ENCODE measurements at places on chromosomes 3 and 15. TPM values are rescaled to one million over a fixed set of nuclear protein-coding genes. Genes with fewer than 3 reads are reported as not detected.

- DNase-seq, result no peak
Observed at GRCh38 chr3:37944391-37944842, 46.2 kb upstream of the VILL start.

DNA sequence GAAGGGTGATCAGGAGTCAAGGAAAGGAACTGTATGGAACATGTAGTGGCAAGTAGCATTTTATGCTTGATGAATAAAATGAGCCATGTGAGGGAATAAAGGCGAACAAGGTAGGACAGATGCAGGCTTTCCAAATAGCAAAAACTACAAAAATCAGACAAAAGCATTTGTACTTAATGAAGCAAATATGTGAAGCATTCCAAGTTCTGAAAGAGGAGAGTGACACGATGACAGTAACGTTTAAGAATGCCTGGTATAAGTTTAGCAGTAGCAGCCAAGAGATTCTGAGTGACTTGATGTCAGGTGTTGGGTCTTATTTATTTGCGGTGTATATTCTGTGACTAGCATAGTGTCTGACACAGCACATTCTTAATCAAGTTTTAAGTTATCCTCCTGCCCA is 408.2 kb upstream of the RASGRP1 start:
- no peak for DNase-seq

DNA sequence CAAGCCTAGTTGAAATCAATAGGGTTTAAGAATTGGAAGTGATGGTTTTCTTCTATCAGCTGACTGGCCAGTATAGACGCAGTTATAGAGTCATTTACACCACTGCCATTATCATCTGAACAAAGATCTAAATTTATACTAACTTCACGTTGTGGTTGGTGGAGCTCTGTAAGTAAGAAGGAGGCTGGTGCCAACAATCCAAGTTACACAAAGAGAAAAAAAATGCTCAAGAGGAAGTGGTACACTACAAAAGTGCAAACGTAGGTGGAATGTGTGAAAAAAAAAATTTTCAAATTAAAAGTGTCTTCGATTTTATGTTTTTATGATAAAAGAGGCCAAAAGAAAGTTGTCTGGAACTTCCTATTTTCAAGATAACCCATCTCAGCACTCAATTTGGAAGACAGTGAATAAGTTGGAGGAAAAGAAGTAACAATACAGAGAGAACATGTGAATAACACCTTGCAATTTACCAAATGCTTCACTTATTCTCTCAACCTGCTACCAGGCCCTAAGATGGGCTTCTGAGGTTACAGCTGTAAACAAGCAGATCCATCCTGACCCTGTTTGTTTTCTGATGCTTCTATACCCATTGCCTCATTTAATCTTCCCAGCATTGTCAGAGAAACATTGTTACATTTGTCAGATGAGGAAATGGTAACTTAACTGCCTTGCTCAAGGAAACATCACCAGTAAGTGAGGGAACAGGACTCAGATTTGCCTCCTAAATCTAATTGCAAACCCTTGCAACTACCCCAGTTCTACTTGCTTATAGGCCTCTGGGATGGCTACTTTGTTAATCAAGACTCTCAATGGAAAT is 12.0 kb upstream of the TASOR start:
- no peak for DNase-seq

GRCh38 chr15:50128266-50128665 is 9.2 kb upstream of the ATP8B4 start:
- no peak for DNase-seq

GRCh38 chr3:46922426-46922825 is 44.9 kb downstream of the PTH1R start:
- no peak for DNase-seq

CLDN16 gene
- not detected for total RNA-seq

DNA sequence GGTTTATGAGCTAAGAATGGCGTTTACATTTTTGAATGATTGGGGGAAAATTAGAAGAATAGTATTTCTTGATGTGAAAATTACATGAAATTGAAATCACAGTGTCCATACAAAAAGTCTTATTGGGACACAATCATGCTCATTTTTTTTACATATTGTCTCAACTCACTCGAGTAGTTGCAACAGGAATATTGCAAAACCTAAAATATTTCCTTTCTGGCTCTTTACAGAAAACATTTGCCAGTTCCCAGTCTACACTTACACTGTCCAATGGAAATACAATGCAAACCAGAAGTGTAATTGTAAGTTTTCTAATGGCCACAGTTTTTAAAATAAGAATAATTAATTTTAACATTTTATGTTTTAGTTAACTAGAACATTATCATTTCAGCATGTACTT is 137.8 kb downstream of the SAMMSON start:
- no peak for DNase-seq

DNA sequence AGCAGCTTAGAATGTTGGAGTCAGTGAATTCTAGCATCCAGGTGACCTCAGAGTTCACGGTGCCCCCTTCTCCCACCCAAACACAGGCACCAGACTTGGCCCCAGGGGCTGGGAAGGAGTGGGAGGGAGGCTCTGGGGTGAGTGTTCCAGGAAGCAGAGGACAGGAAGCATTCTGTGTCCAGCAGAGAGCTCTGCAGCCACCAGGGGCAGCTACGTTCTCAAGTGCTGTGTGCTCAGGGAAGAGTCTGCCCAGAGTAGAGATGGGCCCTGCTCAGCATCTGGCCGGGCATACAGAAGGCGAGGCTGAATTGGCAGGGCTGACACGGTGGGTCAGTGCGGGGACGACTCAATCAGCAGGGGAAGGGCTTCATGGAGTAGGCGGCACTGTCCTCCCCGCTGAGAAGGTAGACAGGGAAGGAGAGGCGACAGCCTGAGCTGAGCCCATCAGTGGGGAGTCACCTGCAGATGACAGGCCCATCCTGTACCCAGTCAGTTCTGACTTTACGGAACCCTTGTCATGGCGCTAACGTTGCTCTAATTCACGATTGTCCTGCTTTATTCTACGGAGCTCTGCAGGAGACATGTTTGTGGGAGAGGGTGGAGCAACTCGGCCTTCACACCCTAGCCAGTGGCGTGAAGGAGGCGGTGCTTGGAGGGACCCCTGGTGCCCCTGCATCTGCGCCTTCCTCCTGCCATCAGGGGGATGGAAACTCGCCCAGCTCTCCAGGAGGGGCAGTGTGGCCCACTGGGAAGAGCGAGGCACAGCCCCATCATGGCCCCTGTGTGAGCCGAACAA is 82.2 kb downstream of the C3orf70 start:
- DNase-seq, result peak; percentile 46

MED12L gene
- total RNA-seq, result 0.55 TPM

DNA sequence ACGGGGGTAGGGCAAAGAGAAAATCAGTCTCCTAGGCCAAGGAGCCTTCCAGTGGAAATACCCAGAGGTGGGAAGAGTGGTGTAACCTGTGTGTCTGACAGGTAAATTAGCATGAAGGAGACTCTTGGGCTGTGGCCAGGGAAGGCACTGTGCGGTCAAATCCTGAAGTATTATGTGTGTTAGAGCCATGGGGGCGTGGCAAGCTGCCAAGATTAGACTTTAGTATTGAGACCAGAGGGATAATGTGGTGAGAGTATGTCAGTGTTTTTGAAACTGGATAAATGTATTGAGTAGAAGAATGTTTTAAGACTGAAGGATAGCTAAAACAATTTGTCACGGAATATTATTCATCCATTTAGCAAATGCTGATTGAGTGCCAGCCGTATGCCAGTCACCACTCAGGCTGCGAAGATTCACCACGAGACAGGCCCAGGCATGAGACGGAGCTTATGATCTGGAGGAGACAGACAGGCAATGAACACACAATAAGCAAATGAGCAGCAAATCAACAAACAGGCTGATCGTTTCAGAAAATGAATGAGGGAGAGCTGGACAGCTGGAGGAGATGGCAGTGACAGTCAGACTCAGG is 445.9 kb downstream of the MCTP2 start:
- DNase-seq, result no peak

All from PC-3 (cell line).